ENCODE measurements at places on chromosomes 16 and 17.

GRCh38 chr16:84643674-84644073, 4.6 kb upstream of the KLHL36 start:
- DNase-seq = no peak

GRCh38 chr16:85061566-85061965, 34.0 kb downstream of the KIAA0513 start:
- DNase-seq = no peak

DNA sequence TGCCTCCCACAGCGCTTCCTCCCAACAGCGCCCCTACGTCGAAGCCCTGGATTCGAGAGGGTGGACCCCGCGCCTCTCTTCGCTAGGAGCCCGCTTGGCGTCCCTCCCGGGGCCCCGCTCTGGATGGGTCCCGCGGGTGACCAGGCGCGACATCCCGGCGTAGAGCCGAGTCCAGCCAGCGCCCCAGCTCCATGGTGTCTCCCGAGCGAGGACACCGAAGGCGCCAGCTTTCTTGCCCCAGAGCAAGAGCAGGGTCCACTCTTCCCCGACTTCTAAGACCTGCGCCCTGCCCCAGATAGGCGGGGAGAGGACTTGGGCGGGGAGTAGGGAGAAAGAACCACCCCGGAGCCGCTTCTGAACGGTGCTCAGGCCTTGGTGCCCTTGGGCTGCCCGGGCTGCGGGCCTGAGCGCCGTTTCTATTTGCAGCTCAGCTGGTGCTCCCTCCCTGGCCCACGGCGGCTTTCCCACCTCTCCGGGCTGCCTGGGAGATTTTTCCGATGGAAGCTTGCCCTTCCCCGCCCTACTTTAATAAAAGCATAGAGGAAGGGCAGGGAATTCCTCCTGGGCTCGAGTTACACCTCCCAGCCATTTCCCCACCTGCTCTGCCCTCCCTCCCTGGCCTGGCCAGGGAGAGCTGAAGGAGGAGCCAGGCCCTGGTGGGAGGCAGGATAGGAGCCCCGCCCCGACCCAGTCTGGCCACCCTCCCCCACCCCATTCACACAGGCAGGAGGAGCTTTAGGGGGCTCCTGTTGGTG, 1.8 kb downstream of the MMP15 start:
- DNase-seq = no peak

DNA sequence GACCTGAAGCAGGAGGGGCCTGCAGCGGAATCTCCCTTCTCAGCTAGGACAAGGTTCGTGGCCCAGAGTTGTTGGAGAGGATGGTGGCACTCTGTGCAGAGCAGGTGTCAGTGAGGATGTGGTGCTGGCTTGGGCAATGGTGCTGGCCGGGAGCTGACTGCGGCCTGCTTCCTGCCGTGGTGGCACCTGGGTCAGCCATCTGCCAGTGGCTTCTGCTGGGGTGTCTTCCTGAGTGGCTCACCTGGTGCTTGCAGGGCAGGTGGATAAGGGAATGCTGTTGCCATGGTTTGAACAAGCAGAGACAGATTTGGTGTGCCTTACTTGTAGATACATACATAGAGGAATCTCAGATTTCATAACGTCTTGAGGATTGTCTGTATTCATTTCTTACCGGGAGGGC, 69.6 kb downstream of the SEC14L1 start:
- no peak for DNase-seq

- DNase-seq = no peak
Measured at GRCh38 chr17:17252149-17252661, 15.2 kb upstream of the FLCN start.

DNA sequence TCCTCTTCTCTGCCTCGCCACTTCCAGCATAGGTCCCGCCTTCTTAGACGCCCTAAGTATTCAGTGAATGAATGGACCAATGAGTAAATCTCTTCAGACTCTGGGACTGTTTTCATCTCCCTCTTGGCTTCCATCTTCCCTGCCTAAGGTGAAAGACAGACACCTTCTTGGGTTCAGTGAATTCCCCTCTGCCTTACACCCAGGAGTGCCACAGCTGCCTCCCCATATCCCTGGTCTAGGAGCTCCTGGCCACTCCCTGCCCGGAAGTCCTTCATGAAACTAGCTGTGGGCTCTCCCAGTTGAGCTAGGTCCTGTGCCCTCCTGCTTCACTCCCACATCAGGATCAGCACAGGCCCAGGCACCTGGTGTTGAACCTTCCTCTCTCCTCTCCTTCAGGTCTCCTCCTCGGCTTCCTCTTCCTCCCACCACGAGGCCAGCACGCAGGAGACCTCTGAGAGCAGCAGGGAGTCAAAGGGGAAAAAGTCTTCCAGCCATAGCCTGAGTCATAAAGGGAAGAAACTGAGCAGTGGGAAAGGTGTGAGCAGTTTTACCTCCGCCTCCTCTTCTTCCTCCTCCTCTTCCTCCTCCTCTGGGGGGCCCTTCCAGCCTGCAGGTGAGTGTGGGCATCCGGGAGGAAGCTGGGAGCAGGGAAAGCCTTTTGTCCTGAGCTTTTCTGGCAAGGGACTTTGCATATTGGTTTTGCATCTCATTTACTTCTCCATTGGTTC, 10.3 kb downstream of the MLLT6 start:
- no peak for DNase-seq

DNA sequence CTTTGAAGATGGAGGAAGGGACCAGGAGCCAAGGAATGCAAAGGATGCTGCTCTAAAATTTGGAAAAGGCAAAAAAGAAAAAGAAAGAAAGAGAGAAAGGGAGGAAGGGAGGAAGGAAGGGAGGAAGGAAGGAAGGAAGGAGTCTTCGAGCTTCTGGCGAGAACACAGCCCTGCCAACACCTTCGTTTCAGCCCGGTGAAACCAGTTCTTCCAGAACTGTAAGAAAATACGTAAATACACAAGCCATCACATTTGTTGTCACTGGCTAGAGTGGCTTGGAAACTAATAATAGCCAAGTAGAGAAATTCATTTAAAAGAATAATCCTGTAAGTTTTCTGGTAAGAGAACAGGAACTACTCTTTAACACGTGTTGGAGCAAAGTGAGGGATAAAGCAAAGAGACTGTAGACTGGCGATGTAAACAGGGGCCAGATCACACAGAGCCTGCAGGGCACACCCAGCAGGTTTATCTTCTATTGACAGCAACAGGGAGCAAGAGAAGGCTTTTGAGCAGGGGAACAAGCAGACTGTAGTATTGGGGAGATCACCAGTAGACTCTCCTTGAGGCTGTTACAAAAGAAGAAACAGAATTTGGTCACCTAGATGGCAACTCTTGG, 188.7 kb upstream of the MPHOSPH6 start:
- no peak for DNase-seq

DNA sequence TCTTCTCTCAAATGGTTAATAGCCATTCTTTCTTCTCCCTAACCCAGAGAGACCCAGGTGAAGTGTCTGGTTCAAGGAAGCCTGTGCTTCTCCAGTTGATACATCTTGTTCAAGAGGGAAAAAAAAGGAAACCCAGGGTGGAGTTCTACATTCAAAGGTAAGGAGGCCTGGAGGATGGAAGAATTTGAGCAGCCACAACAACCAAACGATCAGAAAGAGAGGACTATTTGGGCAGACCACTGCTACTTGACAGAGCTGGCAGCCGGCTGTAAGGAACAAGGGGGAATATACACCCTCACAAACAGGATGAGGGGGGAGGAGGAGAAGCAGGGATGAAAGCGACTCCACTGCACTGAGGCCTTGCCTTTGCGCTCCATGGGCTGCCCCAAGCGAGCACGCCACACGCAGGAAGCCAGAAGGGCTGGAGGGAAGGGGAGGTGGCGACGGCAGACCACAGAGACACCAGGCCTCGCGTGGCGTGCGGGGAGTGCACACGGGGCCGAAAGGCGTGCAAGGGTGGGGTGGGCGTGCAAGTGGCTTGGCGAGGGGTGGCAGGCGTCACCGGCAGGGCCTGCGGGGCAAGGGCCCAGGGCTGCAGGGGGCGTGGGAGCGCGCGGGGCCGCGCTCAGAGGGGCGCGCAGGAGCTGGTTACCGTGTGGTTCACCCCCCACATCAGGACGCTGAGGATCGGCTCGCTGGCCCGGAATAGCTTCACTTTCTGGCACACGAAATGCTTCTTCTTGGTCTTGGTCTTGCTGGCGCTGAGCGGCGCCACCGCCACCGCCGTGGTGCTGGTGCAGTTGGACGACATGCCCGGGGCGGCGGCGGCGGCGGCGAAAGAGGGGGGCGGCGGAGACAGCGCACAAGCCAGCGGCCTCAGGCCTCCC, 499 bp downstream of the PIP4K2B start:
- DNase-seq = peak; percentile 45

DNA sequence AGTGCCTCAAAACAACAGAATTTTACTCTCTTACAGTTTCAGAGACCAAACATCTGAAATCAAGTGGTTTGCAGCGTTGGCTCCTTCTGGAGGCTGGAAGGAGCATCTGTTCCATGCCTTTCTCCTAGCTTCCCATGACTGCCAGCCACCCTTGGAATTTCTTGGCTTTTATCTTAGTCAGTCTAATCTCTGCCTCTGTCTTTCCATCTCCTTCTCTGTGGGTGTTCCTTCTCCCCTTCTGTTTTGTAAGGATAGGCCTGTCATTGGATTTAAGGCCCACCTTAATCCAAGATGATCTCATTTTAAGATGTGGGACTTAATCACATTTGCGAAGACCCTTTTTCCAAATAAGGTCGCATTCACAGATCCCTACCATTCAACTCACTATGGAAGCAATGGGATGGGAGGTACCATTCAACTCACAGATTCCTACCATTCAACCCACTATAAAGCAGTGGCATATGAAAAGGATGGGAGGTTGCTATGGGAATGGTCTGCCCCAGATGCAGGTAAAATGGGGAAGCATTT, 321.8 kb downstream of the WWOX start:
- no peak for DNase-seq

DNA sequence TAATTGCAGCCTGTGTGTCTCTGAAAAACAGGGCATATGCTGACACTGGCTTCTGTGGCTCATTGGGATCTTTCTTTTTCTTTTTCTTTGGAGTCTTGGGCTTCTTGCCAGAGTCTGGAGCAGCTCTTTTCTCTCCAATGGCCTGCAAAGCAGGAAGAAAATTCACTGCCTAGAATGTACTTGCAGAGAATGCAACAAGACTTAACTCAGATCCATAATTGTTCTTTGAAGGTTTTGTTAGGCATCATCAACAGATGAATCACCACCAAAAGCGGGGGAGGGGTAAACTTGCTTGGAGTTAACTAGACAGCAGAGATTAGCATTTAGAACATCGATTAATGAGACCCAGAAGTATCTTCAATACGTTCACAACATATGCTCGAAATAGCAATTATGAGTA, 100.9 kb downstream of the TOX3 start:
- DNase-seq = no peak

- DNase-seq = no peak
Measured at GRCh38 chr16:2384426-2384825, 43.9 kb upstream of the ABCA3 start.

DNA sequence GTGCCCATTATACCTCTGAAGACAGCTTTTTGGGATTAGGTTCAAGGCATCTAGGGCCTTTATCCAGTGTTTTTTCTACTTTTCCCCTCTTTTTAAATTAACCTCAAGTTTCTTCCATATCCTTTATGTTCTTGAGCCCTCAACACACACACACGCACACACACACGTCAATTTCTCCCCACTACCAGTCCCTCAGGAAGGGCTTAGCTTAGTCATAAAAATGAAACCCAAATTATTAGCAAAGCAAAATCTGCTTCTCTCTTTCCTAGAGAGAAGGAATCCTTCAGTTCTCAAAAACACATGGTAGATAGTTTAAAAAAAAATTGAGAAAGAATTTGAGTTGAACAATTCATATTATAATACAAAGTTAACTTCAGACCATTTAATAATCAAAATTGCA, 401.1 kb downstream of the XYLT1 start:
- DNase-seq = no peak

GRCh38 chr17:40017422-40018080, 2.3 kb downstream of the CSF3 start:
- DNase-seq = no peak

DNA sequence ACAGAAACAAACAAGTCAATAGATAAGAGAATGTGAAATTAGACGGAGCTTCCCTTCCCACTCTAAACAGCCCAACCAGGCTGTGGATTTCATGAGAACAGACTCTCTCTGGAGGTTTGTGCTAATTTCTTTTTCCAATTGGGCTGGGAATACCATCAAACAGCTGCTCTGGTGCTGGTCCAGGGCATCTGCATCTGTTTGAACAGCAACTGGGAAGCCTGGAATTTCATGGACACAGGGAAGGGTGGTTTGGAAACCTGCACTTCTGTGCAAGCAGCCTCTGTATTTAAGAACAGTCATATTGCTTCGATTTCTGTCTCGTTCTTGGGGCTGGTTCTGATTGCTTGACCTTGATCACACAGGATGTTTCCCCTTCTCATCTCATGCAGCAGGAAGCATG, 88.7 kb downstream of the FOXL1 start:
- no peak for DNase-seq

DNA sequence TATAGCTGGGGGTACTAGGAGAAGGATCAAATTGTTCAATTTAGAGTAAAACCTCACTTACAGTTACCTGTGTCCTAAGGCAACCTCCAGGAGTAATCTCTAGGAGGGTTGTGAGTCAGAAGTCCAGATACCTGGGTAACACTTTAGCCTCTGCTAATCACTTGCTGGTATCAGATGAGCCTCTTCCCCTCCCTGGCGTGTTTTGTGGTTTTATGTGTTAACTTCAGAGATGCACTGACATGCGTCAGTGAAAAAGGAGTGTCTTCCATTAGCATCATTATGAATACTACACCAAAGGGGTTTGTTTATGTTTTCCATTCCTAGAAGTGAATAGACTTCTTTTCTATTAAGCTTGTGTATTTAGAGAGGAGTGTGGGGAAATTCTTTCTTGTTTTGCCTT, 208.2 kb downstream of the FTO start:
- peak; percentile 34 for DNase-seq

DNA sequence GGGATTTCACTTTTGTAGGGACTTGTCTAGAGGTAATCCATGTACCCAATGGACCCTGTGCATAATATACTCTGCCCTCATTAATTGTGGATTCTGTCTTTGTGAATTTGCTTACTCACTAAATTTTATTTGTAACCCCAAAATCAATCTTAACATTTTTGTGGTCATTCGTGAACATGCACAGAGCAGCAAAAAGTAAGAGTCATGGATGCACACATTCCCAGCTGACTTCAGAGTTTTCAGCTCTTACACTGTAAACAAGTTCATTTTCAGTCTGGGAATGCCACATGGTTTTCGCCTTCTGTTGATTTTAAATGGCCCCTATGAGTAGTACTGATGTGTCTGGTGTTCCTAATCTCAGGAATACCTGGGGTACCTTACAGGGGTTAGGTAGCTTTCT, 24.3 kb downstream of the TAC4 start:
- no peak for DNase-seq

- no peak for DNase-seq
Measured at GRCh38 chr16:56289862-56290261, 98.6 kb downstream of the GNAO1 start.

DNA sequence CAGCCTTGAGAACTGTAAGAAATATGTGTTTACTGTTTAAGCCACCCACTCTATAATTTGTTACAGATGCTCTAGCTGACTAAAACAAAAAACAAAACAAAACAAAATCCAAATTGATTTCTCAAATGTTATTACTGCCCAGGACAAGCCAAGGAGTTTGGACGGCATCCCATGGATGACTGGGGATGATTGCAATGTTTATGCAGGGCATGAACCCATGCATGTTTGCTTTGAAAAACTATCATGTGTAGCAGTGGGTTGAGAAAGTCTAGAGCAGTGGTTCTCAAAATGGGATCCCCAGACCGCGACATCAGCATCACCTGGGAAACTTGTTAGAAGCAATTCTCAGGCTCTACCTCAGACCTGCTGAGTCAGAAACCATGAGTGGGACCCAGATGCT, 223.2 kb upstream of the PSMD7 start:
- DNase-seq = no peak

GRCh38 chr16:85916141-85916890, 17.4 kb downstream of the IRF8 start:
- no peak for DNase-seq
